Femur (tissue), 1 donor: ENCODE measurements at places on chromosomes 7 and 10.

- DNase-seq, result no peak
These were observed 15.0 kb upstream of the COL28A1 start for GRCh38 chr7:7550663-7551062.

- DNase-seq, result no peak
These were observed 72.3 kb upstream of the FAM13C start for GRCh38 chr10:59434463-59435321.

- no peak for DNase-seq
These were observed 18.5 kb upstream of the SRGN start for GRCh38 chr10:69069090-69070042.

GRCh38 chr10:109977382-109977806, 30.4 kb upstream of the ADD3 start:
- DNase-seq, result no peak

DNA sequence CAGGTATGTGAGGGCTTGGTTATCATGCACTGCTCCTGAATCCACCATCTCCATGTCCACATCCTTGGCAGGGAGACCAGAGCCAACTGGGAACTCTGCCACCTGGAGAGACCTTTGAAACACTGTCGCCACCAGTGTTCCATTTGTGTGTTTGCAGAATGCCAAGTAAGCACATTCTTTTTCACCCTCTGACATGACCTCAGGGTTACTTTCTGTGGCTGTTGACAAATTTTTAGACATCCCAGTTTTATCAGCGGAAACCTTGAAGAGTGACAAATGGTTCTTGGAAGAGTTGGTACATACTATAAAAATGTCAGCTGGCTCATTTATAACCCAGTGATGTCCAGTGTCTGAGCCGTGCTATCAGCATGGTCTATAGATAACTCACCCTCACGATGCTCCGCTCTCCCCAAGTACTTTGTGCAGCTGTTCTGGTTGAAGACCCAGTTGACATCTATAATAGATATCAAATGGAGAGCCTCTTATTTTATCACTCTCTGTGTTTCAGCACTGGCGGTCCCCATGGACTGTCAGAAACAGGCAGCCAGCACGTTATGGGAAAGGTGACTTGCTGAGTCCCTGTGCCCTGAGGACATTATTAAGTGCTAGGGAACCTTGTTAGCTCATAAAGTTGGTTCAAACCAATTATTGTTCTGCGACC, 563.1 kb upstream of the GALNT17 start:
- no peak for DNase-seq

DNA sequence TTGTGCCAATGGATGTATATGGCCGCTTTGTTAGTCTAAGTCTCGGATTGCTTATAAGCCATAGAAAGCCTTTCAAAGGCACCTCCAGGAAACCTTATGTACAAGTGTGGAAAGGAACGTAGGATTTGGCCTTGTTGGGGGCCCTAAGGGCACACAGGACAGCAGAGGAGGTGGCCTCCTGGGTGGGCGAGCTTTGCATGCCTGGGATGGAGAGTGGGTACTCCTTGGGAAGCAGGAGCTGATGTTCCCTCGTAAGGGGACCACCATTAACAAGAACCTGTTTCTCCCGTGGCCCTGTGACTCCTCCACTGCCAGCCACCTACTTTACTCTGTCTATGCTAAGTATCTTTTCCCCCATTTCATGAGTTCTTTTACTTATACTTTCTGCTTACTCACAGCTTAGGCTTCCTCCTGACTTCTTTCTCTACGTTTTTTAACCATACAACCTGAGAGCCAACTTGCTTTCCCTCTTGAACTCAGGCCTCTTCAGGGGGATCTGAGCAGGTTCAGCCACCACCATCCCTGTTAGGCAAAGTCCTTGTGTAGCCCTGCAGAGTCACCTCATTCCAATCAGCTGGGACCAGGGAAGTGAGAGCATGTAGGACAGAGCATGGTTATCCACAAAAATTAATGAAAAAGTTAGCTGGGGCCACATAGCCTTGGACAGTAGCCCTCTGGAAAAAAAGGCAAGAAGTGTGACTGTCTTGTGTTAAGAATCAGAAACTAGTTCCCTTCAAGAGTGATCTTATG, 118.9 kb downstream of the NEBL start:
- no peak for DNase-seq

- no peak for DNase-seq
These were observed 101.2 kb downstream of the DYNC2I1 start for GRCh38 chr7:158957510-158957906.

- no peak for DNase-seq
These were observed 310.9 kb downstream of the CTNNA3 start for GRCh38 chr10:67385089-67385488.
